ENCODE measurements at places on chromosomes 11 and 22.

GRCh38 chr22:32723643-32724042 is 77.9 kb upstream of the TIMP3 start:
- no peak for DNase-seq

- DNase-seq: no peak
Observed at GRCh38 chr11:114318361-114318760, 22.2 kb downstream of the NNMT start.

GRCh38 chr22:23401111-23401909 is 178.8 kb downstream of the IGLL1 start:
- DNase-seq: no peak

DNA sequence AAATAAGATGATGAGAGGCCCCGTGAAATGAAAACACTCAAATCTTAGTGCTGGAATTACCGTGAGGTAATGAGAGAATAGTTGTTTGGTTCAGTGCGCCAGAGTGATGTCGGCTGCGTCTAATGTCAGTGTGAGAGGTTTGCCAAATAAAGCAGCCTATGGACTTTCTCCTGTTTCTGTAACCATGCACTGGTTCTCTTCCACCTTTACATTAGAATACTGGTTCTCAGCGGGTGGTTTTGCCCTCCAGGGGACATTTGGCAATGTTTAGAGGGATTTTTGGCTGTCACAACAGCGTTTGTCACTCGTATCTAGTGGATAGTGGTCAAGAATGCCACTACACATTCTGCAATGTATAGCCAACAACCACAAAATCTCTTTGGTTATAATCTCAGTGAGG is 1.1 kb downstream of the OOSP4B start:
- DNase-seq: no peak

- DNase-seq: no peak
Observed at GRCh38 chr11:35404388-35404775, 15.0 kb downstream of the SLC1A2 start.

GRCh38 chr11:122305426-122306320 is 189.7 kb upstream of the BLID start:
- DNase-seq: no peak

DNA sequence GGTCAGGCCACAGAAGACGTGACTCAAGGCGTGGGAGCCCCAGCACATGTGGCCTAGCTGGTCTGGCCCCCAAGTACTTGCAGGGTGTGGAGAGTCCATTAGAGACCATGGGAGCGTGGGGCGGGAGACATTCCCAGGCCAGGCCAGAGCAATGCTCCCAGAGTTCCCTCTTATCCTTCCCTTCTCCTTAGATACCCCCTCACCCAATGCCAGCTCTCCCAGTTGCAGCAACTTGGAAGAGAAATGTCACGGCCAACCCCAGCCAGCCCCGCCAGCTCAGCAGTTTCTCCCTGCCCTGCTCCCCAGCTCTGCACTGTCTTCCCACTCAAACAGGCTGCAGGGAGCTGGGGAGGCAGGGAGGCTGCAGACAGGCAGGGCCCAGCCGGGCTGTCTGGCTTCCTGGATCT is 65.4 kb upstream of the TSPAN18 start:
- DNase-seq: no peak

DNA sequence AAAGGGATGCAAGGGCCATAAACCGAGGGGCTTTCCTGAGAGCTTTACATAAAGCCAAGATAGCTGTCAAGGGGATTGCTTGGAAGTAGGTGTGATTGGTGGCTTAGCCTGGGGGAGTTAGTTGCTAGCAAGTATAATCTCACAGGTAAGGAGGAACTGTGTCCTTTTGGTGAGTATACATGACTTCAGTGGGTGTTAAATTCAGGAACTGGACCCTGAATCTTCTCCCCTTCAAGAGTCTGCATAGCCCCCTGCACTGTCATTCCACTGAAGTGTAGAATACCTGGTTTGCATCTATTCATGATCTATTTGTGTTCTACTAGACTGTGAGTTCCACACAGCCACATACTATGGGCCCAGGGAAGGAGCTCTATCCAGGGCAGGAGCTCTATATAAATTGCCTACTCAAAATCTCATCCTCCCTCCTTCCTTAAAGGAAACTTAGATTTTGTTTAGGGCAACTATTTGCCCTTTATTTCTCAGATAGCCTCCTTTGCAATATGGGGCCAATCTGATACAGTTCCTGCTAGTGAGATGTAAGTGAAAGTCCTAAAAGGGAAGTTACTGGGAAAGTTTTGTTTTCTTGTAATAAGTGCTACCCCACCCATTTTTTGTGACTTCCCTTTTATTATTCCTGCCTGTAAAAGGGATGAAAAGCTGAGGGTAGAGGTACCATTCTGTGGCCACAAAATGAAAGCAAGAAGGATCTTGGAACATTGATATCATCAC is 120.5 kb downstream of the PGR start:
- DNase-seq: no peak

Data from activated CD4-positive, alpha-beta T cell treated with anti-CD3 and anti-CD28 coated beads for 1 hour (primary cell).